ENCODE measurements at places on chromosomes 16 and 17.

GRCh38 chr16:31181102-31181830, 1.3 kb downstream of the FUS start:
- no peak for DNase-seq

DNA sequence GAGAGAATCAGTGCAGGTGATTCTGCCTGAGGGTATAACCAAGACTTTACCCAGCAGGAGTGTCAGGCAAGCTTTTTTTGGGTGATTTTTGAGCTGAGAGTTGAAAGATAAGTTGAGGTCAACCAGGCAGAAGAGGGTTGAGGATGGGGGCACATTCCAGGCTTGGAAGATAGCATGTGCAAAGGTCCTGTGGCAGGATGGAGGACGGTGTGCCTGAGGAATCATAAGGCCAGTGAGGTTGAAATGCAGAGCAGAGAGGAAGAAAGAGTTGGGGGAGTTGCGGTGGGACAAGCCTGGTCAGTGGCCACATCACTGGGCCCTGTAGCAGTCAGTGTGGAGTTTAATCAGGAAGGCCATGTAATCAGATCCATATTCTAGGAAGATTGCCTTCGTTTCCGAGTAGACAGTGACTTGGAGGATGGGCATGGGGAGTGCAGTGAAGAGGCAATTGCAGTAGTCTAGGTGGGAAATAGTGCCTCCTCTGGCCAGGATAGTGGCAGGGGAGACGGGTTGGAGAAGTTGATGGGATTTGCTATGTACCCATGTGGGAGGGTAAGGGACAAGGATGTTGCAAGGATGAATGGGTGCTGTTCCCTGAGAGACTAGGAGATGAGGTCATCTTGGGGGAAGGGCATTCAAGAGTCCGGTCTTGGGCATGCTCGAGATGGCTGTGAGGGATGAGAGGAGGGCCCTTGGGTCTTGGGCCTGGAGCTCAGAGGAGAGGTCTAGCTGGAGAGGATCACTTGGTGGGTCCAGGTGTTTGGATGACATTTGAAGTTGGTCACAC, 3.9 kb downstream of the PLEKHG4 start:
- DNase-seq, result no peak

DNA sequence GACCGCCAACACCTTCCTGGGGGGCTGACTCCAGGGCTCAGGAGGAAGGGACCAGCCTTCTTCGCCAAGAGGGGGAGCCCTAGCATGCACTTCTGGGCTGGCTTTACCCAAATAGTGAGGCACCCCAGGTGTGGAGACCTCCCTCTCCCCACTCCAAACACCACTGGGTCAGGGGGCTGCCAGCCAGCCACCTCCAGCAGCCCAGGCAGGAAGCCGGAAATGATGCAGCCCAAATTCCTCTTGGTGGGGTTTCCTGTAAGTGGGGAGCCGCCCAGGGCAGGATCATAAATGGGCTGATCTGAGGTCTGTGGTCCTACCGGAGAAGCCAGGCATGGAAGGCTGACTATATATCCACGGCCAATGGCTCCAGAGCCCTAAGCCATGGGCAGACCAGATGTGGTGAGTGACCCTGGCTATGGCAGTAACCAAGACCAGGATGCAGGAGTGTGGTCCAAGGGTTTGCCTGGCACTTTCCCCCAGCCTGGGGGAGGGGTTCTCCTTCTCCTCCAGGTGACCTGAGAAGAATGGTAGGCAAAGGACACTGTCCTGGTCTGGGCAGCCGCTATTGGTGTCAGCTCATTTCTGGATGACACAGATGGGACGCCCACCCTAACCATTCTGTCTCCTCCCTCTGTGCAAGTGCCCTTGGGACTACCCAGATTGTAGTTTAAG, 4.2 kb downstream of the GIT1 start:
- DNase-seq, result no peak

DNA sequence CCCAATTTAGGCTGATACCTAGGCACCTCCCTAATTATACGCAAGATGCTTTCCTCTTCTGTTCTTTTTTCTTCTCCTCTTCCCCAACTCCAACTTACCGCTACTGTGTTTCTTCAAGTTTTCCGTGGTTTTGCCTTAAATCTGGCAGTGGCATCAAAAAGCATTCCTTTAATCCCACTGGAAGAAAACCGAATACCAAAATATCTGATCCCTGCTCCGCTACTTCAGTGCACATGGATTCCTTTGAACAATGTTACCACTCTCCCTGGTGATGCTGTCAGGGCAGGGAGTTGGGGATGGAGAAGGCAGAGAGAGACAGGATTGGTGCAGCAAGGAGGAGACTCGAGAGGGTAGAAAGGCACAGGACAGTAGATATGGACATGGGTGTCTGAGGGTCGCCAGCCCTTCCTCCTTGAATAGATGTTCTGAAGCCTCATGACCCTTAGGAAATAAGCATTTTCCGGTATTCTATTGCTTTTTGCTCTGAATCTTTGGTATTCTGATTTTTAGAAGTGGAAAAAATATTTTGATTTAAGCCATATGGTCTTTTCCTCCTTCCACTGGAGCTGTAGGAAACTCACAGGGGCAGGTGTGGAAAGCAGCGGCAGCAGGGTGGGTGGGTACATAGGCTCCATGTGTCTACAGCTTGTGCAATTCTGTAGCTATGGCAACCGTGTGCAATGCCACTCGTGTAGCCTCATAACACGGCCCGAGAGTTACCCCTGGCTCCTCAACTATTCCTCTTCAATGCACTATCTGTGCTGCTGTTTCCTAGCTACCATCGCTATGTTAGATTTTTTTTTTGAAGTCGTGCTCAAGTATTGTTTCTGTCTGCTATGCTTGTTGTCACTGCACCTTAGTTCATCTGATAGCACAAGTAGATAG, 32.3 kb upstream of the TANC2 start:
- DNase-seq, result no peak

GRCh38 chr17:19464031-19465026, 53.3 kb downstream of the RNF112 start:
- DNase-seq, result no peak

- peak; percentile 52 for DNase-seq
These were observed at the start of gene PGS1 for GRCh38 chr17:78378225-78379130. Gene PGS1, plus strand, starts transcription at chr17:78378649. Its CDS starts 17 bp downstream, at chr17:78378666.

DNA sequence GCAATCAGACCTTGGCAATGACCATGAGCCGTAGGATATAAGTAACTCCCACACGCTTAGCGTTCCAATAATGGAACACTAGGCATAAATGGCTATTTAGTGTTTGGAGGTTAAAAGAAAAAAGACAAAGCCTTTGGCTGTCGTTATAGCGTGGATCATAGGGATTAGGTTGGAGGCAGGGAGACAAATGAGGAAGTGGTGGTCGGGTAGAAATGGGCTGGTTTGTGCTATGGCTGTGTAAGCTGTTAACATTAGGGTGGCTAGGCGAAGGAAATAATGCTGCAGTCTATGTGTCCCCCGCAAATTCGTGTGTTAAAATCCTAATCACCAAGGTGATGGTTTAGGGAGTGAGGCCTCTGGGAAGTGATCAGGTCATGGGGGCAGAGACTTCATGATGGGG, 120.4 kb upstream of the IRX6 start:
- DNase-seq, result no peak

- DNase-seq, result no peak
These were observed at the start of gene NDRG4 for GRCh38 chr16:58499615-58500351. Gene NDRG4, plus strand, starts transcription at chr16:58500143. Its CDS starts 106 bp downstream, at chr16:58500249.

- DNase-seq, result no peak
These were observed 19.5 kb downstream of the HLF start for GRCh38 chr17:55284001-55284884.

DNA sequence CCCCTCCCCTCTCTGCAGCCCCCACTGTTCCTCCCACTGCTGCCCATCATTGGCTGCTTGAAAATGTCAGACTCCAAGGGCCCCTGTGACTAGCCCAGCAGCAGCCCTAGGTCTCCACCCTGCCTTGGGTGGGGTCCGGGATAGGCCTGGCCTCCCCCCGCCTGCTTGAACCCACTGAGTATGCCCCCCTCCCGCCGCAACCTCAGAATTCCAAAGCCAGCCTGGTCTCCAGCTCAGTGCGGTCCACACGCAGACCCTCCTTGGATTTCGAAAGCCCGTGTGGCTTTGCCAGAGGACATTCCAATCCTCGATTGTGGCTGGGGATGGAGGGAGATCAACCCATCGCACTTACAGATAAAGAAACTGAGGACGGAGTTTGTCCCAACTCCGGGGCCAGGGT, 6.4 kb downstream of the DPEP1 start:
- DNase-seq, result no peak

GRCh38 chr17:38459567-38459966, 31.3 kb downstream of the ARHGAP23 start:
- DNase-seq, result no peak

Data from activated naive CD4-positive, alpha-beta T cell (primary cell).